HFFc6 (cell line): ENCODE measurements at places on chromosomes 16 and 17. TPM values are rescaled to one million over a fixed set of nuclear protein-coding genes. Genes with fewer than 3 reads are reported as not detected.

GRCh38 chr17:32283745-32284201 is 18.1 kb downstream of the RHBDL3 start:
- no peak overlapping the region for H3K27ac ChIP-seq
- DNase-seq, result peak; percentile 11
- peaks cover 23% of the 10 kb centered on the region for H3K27me3 ChIP-seq
- H3K36me3 ChIP-seq, result no peaks in the 10 kb centered on the region
- H3K4me3 ChIP-seq, result peak overlapping the region; percentile 14; the same call in 1 of the 2 replicates

DNA sequence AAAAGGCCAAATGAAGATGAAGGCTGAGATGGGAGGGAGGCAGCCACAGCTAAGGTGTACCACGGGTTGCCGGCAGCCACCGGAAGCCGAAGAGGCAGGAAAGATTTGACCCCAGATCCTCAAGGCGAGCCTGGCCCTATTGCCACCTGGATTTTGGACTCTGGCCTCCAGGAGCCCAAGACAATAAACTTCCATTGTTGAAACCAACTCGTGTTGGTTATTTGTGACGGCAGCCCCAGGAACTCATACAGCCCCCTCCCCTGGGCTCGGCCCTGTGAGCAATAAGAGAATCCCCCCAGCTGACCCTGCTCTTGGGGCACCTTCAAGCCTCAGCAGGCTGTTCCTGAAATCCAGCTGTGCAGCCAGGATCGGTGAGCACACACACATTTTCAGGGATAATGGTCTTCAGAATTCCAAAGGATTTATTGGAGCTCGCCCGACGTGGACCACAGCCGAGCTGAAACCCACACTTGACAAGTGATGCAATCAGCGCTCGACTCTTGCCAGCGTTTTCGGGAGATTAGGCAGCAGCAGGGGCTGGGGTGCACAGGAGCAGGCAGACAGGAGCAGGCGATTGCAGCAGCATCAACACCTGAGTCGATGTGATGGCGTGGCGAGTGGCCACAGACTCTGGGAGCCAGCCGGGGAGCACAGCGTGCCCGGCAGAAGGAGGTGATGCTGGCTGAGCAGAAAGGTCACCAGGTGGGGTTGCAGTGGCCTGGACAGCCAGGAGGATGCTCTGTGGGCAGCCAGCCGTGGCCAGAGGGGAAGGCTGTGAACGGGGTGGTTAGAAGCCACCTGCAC is 22.4 kb upstream of the CBX4 start:
- peaks cover 2% of the 10 kb centered on the region; the same call in 1 of the 2 replicates for H3K4me1 ChIP-seq
- peaks cover 4% of the 10 kb centered on the region; the same call in 1 of the 2 replicates for H3K36me3 ChIP-seq
- H3K27ac ChIP-seq, result no peak overlapping the region
- peaks cover 49% of the 10 kb centered on the region for H3K27me3 ChIP-seq
- no peak overlapping the region for H3K4me3 ChIP-seq

DNA sequence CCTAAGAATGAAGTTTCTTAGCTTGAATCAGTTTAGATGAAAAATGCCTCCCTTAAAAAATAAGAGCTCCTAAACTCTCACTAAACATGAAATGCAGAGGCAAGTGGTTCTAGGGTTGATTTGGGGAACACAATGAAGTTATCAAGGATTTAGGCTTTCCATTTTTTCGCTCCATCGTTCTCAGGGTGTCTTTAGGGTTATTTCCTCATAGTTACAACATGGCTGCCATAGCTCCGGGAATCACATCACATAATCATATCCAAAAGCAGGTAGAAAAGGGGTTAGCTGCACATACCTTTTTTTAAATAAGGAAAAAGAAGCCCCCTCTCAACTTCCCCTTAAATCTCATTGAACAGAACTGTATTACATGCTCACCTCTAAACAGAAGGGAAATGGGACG is 21.4 kb downstream of the ZP2 start:
- H3K27ac ChIP-seq, result no peak overlapping the region
- no peak for DNase-seq
- peaks cover 38% of the 10 kb centered on the region for H3K4me1 ChIP-seq
- H3K4me3 ChIP-seq, result no peak overlapping the region
- H3K27me3 ChIP-seq, result peaks cover 21% of the 10 kb centered on the region
- H3K36me3 ChIP-seq, result peaks cover 1% of the 10 kb centered on the region; the same call in 1 of the 2 replicates

DNA sequence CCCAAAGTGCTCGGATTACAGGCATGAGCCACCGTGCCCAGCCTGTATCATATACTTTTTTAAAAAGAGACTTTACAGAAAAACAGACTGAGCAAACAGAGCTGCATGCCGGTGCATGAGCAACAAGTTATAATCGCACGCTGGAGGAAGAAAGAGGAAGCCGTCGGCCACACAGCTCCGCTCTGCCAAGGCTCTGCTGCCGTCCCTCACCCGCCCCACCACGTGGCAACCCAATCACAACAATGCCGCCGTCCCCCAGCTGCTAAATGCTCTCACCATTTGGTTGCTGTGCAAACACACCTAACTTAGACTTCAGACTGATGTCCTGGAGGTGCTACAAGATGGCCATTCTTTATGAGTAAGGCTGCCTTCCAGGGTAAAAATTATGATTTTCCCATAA is 83.5 kb downstream of the ADCY9 start:
- no peaks in the 10 kb centered on the region for H3K27me3 ChIP-seq
- H3K27ac ChIP-seq, result no peak overlapping the region
- DNase-seq, result no peak
- H3K36me3 ChIP-seq, result peaks cover 12% of the 10 kb centered on the region

DNA sequence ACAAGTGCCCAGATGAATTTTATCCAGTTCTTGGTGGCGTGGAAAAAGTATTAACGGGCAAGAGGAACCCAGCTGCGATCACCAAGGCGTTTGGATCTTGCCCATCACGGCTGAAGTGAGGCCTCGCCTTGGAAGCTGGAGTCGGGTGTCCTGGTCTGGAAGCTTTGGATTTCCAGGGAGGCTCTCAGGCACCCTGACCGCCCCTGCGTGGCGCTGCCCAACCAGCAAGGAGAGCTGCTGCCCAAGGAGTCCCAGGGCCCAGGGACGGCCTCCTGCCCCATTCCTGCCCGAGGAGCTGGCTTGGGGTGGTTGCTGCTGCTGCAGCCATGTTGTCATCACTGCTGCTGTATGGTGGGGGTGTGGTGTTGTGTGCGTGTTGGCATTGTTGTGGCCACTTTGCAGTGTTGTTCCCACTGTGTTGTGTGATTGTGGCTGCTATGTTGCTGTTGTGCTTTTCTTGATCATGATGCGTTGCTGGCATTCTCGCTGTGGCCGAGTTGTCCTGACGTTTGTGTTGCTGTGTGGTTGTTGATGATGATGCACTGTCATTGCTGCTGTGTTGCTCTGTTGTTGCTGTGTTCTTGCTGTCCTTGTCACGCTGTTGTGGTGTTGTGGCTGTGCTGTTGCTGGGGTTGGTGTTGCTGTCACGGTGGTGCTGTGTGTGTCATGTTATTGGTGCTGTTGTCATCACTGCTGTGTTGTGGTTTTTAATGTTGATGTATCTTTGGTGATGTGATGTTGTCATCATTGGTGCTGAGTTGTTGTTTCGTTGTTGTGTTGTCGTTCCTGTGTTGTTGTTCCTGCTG is 318.8 kb downstream of the C16orf95 start:
- H3K27ac ChIP-seq, result no peak overlapping the region
- H3K36me3 ChIP-seq, result no peaks in the 10 kb centered on the region
- peaks cover 36% of the 10 kb centered on the region for H3K4me1 ChIP-seq
- peaks cover 21% of the 10 kb centered on the region for H3K27me3 ChIP-seq

GRCh38 chr17:4998732-4999429 is 1.1 kb downstream of the KIF1C start:
- peak overlapping the region; percentile 20 for H3K27ac ChIP-seq
- H3K4me3 ChIP-seq, result peak overlapping the region; percentile 88
- peaks cover 23% of the 10 kb centered on the region for H3K4me1 ChIP-seq

- DNase-seq, result no peak
- no peak overlapping the region for H3K27ac ChIP-seq
- peaks cover 21% of the 10 kb centered on the region for H3K36me3 ChIP-seq
- H3K27me3 ChIP-seq, result no peaks in the 10 kb centered on the region
- H3K4me1 ChIP-seq, result peaks cover 22% of the 10 kb centered on the region
Measured at GRCh38 chr16:71726476-71727315, 2.2 kb upstream of the PHLPP2 start.

DNA sequence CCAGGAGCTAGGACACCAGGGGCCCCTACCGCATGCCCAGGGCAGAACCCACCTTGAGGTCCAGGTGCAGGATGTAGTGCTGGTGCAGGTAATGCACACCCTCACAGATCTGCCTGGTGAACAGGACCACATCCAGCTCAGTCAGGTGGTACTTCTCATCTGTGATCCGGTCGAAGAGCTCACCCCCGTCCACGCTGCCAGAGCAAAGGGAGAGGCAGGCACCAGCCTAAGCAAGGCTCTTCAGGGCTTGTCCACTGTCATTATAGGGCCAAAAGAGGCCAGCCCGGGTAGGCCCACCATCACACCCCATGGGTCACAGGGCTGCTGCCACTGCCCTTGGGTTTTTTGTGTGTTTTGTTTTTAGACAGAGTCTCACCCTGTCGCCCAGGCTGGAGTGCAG is 21.0 kb downstream of the MYLK3 start:
- no peaks in the 10 kb centered on the region; the same call in 1 of the 2 replicates for H3K4me1 ChIP-seq
- no peak overlapping the region for H3K4me3 ChIP-seq
- H3K27me3 ChIP-seq, result peaks cover 22% of the 10 kb centered on the region
- H3K36me3 ChIP-seq, result no peaks in the 10 kb centered on the region

DNA sequence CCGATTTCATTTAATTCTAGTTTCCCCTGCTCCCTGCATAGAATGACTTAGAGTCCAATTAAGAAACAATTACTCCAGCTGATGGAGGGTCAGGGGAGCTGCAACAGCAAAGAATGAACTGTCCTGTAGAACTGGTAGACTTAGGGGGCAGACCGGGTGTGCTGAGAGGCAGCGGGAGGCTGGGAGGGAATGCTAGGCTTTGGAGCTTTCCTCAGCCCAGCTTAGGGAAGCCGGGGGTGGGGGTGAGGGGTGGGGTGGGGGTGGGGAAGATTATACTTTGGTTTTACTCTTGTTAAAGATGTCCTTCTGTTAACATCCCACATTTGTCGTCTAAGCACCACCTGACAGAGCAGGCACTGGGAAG is 458.6 kb upstream of the ASIC2 start:
- H3K4me3 ChIP-seq, result peak overlapping the region; percentile 85
- DNase-seq, result no peak
- H3K4me1 ChIP-seq, result peaks cover 13% of the 10 kb centered on the region
- H3K27ac ChIP-seq, result no peak overlapping the region
- no peaks in the 10 kb centered on the region for H3K36me3 ChIP-seq

DNA sequence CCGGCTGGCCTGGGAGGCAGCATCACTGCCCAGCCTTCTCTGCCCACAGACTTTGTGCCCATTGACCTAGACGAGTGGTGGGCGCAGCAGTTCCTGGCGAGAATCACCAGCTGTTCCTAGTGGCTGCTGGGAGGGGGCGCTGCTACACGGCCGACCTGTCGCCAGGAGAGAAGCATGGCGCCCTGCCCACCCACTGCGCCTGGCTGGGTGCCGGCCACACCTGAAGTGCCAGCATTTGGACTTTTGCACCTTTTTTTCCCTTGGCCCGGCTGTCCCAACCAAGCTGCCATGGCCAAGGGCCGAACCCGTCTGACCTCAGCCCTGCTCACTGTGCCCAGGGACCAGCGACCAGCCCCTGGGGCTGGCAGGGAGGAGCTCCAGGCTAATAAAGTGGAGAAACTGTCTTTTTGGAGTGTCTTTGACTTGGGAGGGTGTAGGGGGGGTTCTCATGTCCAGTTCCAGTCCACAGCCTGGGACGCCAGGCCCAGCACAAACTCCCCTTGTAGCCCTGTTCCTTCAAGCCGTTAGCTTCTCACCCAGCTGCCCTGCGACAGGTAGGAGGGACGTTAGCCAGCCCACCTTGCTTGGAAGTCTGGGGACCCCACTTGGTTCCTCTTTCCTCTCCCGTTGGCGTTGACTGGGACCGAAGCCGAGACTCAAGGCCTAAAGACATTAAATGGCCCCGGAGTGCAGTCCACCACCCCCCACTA is 939 bp upstream of the WDR90 start:
- no peaks in the 10 kb centered on the region for H3K36me3 ChIP-seq
- 0 out of 2 replicates have a peak, but pooled peaks cover 5% of the 10 kb centered on the region for H3K4me1 ChIP-seq
- no peak for DNase-seq
- peaks cover 3% of the 10 kb centered on the region for H3K27me3 ChIP-seq

DNA sequence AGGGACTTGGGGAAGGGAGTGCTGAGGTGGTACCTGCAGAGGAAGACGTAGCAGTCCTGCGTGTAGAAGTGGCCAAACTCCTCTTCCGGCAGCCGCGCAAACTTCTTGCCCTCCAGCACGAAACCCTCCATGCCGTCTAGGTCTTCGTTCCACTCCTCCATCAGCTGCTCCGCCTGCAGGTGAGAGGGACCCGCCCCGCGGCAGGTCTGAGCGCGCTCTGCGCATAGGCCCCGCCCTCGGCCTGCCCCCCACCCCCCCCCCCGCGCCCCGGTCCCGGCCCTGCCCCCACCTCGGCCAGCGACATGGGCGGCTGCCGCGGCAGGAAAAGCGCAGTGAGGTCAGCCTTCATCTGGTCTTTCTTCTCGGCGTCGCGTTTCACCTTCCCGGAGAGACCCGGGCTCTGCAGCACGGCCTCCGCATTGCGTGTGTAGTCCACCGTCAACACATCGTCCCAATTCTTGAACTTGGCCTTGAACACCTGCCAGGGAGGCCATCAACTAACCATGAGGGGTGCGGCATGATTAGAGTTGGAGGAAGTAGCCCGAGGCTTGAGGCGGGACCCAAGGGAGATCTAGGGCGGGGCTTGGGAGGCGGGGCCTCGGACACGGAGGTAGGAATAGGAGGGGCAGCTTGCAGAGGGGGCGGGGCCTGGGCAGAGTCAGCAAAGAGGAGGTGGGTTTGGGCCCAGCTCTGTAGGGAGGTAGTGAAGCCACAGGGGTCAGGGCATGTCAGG is 11.5 kb downstream of the FLII start:
- no peak overlapping the region; the same call in 1 of the 2 replicates for H3K4me3 ChIP-seq
- H3K36me3 ChIP-seq, result peaks cover 34% of the 10 kb centered on the region
- peak overlapping the region; percentile 26 for H3K27ac ChIP-seq
- H3K4me1 ChIP-seq, result peaks cover 15% of the 10 kb centered on the region
- DNase-seq, result peak; percentile 24

DNA sequence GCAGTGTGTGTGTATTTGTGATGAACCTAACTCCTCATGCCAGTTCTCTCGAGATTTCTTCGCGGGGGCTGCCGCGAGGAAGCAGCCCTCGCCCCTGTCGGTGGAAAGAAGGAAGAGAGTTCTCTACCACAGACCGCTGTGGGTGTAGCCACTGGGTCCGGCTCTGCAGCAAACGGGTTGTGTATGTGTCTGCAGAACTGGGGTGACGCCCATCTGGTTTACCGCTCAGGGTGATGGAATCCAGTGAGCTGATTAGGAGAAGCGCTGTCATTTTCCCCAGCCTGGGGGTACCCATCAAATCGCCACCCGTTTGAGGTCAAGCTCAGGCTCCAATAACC is 7.7 kb downstream of the CORO6 start:
- H3K4me1 ChIP-seq, result peaks cover 37% of the 10 kb centered on the region
- DNase-seq, result no peak
- peak overlapping the region; percentile 42 for H3K27ac ChIP-seq
- peak overlapping the region; percentile 83 for H3K4me3 ChIP-seq

DNA sequence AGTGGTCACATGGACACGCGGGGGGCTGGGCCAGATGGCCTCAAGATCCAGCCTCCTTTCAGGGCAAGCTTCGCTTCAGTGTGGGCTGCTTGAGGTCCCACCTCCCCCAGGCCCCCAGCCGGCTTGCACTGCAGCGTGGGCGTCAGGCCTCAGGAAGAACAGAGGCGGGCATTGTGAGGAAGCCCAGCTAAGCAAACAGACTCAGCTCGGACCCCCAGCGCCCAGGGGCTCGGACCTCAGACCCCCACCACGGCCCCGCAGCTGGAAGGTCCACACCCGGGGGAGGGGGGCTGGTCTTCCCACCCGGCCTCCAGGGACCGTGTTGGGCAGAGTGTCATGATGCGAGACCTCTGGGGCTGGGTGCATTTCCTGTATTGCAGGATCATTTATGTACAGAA is 24.7 kb upstream of the ZNF469 start:
- H3K27ac ChIP-seq, result no peak overlapping the region
- no peak overlapping the region for H3K4me3 ChIP-seq
- no peaks in the 10 kb centered on the region; the same call in 1 of the 2 replicates for H3K4me1 ChIP-seq
- no peaks in the 10 kb centered on the region for H3K36me3 ChIP-seq

The KRTAP17-1 gene
- total RNA-seq, result not detected in 3 replicates

The ZG16B gene
- 0.68 TPM in 1 of 3 replicates, not detected in the others for total RNA-seq

The HOXB9 gene
- total RNA-seq, result not detected in 3 replicates

The PLD6 gene
- total RNA-seq, result 1.6 to 3.6 TPM (median 3.4 TPM) in 3 replicates

The CLDN7 gene
- total RNA-seq, result 0.42 to 1.7 TPM (median 0.87 TPM) in 3 replicates
